ENCODE measurements at places on chromosomes 6 and 20.

- DNase-seq: no peak
Observed at GRCh38 chr6:20438462-20439070, 36.9 kb downstream of the E2F3 start.

DNA sequence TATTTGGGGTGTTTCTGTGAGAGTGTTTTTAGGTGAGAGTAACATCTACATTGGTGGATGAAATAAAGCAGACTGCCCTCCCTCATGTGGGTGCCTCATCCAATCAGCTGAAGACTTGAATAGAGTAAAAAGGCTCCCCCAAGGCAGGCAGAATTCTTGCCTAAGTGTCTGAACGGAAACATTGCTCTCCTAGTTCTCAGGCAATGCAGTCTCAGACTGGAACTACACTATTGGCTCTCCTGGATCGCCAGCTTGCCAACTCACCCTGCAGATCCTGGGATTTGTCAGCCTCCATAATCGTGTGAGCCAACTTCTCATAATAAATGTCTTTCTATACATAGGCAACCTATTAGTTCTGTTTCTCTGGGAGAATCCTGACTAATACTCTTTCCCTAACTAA is 5.5 kb upstream of the TMEM170B start:
- DNase-seq: no peak

GRCh38 chr6:37554480-37554819 is 54.8 kb upstream of the CCDC167 start:
- DNase-seq: no peak

- DNase-seq: no peak
Observed at GRCh38 chr6:153074761-153075160, 56.3 kb downstream of the RGS17 start.
